ENCODE measurements at places on chromosomes 4 and X.

GRCh38 chr4:38516190-38516589 lies 147.8 kb upstream of the KLF3 start:
- no peak for DNase-seq

DNA sequence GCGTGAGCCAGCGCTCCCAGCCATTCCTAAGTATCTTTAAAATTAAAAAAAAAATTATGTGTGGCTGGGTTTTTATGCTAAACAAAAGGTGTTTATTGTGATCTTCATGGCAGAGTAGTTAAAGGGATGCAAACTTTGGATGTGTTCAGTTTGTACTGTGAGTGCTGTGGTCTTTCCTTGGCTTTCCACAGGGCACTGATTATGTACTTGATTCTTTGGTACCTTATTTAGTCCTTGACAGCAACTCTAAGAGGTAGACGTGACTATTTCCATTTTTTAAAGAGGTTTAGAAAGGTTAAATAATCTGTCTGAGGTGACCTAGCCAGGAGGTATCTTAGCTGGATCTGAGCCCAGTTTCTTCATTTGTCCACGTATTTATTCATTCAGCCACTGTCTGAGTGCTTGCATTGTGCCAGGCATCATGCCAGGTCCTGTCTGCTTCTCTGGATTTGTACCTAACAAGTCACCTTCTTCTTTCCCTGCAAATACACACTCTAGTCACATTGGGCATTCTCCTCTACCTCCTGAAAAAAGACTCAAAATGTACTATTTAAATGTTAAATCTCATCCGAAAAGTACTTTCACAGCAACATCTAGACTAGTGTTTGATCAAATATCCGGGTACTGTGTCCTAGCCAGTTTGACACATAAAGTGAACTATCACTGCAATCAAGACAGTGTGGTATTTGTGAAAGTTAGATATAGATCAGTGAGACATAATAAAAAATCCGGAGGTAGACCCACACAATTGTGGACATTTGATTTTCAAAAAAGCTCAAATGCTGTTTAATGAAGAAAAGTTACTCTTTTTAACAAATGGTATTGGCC lies 31.5 kb downstream of the WWC2 start:
- no peak for DNase-seq

GRCh38 chr4:24771241-24771640 lies 24.1 kb upstream of the SOD3 start:
- DNase-seq: no peak

DNA sequence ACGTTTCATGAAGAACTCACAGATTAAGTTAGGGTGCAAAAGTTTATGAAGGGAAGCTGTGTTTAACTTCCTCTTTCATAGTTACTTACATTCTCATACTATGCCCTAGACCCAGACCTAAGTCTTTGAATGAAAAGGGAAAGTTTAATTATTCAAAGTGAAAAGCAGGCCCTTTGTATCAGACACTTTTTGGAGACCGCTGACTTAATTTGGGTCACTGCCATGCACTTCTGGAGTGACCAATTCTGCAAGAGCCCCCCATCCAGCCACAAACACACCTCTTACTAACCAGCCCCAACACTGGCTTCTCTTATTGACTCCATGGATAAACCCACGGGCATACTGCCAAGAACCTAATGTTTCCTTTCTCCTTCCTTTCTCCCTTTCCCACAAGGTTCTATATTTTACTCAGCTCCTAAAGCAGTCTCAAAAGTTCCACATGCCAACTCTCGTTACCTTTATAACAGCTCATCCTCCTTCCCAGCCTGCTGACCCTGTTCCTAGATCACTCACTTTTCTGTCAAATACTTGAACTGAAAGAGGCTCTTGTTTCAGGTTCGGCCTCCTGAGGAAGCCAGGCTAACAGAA lies 34.5 kb downstream of the ABCE1 start:
- DNase-seq: no peak

DNA sequence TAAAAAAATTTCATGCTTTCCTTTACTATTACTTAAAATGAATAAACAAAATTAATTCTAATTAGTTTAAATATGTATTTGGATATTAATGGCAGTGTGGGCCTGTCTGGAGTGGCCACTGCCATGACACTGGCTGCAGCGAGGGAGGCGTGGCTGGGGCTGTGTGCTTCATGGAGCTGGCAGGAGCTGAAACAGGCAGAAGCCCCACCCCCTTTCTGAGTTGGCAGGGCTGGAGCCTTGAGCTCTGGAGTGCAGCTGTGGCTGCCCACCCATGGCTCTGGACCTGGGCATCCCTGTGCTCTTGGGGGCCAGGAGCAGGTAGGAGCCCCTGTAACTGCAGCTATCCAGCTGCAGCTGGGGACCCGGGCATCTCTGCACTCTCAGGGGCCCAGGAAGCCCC lies 8.2 kb upstream of the HSD17B11 start:
- DNase-seq: no peak

- no peak for DNase-seq
Measured at GRCh38 chr4:48212165-48212564, 57.5 kb downstream of the TEC start.

- no peak for DNase-seq
Measured at GRCh38 chrX:26651755-26652154, 435.8 kb downstream of the MAGEB5 start.

- no peak for DNase-seq
Measured at GRCh38 chr4:90039122-90039521, 88.1 kb upstream of the CCSER1 start.

DNA sequence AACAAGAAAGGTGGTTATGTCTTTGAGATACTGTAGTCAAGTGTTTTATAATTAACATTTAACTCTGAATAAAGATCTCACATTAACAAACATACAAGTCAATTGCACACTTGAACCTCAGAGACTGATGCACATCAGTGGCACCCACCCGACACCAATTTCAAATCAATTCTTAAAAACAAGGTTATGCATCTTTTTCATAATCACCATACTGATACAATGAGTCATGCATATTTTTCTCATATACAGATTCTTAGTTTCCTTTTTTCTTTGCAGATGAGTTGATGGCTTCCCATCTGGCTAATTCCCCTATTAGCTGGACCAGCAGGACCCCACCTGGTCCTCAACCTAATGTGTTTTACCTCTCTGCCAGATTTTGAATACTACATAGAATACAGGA lies 136.2 kb upstream of the RPL34 start:
- no peak for DNase-seq

DNA sequence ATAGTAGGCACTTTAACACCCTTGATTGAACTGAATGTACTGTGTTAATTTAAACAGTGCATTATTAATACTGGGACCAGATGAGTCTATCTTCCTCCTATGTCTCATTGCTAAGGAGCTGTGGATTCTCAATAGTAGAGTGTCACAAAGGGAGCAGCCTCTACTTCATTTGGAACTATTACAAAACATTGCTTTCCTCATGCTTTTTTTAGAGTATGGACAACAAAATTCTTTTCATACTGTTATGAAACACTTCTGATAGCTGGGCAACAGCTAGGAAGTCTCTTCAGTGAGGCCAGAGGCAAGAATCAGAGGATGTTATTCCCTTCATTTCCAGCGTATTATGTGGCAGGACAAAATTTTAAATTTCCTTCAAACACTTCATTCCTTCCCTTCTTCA lies 160.8 kb downstream of the FBXO8 start:
- no peak for DNase-seq

DNA sequence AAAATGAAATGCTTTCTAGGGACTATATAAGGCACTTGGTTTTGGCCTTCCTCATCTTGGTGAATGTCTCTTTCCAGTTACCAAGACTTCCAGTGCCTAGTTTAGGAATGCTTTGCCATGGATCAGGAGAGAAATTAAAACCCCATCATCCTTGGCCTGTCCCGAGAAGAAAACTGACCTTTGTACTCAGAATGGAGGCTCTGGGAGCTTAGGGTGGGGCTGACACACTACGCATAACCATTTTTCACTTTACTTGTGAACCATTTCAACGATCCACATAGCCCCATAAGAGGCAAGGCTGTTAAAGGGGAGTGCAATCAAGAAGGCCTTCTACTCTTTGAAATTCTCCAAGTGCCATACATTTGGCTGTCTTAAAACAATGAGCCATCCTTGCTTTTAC lies 26.7 kb upstream of the ZCCHC13 start:
- no peak for DNase-seq

GRCh38 chr4:7757501-7758471 lies 181.9 kb downstream of the AFAP1 start:
- DNase-seq: no peak

- DNase-seq: no peak
Measured at GRCh38 chr4:10534820-10535219, 77.6 kb upstream of the ZNF518B start.

- no peak for DNase-seq
Measured at GRCh38 chr4:12555011-12555410, 929.1 kb downstream of the RAB28 start.

DNA sequence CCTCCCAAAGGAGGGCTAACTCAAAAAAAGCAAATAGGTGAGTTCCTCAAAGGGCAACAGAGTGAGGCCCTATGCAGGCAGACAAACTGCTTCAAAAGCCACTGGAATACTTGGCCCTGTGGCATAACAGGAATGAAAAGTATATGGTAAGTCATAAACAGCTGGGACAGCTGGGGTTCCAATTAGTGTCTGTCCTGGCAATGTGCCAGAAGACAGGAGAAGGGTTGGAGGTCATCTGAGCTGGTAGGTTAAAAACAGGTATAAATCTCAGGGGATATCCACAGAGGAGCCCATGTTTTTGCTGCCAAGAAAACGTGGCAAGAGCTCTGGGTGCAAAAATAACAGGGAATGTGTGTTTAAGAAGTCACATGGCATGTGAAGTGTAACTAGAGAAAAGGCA lies 111.6 kb downstream of the APOOL start:
- DNase-seq: no peak

DNA sequence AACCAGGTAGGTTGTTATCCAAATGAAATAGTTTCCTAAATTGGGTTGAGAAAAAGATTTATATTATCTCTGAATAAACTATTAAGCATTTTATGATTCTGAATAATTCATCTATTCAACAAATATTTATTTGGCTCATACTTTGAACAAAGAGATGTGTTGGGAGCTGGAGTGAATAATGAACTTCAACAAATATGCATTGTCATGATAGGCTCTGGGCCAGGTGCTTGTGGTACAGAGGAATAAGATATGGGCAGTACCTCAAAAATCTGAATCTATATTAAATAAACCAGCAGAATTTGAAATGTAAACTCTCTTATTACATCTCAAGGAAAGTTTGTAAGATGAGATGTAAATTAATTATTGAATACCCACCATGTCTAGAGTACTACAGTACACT lies 75.7 kb upstream of the DCLK2 start:
- no peak for DNase-seq

- DNase-seq: no peak
Measured at GRCh38 chrX:148573119-148573518, 72.7 kb downstream of the AFF2 start.

- no peak for DNase-seq
Measured at GRCh38 chr4:63275491-63275890, 1133.8 kb downstream of the TECRL start.

DNA sequence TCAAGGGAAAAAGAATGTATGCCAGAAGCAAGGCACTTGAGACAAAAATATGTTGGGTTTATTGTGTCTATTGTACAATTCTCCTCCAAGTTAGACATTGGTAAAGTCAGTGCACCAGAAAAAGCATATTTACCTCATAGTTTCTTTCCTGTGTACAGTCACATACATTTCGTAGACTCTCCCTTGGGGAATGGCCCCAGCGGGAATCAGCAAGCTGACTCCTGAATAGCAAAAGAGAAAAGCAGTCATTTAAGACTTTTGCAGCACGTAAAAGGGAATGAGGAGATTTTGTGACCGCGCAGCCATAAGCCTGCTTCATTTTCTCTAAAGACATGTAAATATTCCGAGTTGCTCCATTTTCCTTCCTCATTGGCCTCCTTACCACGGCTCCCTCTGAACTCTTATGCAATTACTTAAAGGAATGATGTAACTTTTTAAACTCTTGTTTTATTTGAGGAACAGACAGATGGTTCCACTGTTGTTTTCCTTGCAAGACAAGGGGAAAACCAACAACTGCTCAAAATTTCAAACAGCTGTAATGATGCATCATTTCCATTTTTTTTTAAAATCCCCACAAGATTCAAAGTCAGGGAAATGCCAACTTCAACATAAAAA lies 332.7 kb downstream of the UNC5C start:
- no peak for DNase-seq

DNA sequence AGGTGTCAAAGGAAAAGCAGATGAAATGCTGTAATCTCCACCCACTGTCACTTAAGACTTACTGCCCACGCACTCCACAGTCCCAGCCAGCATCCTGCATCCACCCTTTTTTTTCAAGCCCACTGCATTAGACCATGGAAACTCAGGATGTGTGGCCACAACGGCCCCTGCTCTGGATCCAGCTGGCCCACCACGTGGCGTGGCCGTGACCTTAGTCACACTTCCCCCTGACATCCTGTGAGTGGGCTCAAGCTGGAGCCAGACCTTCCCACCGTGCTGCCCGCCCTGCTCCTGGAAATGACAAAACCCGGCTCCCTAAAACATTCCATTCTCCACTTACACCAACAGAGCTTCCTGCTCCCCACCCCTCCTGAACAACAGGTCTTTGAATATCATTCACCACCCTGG lies 588.3 kb upstream of the DIPK2B start:
- no peak for DNase-seq

- DNase-seq: peak; percentile 82
Measured at GRCh38 chr4:113682730-113683537, 78.6 kb downstream of the CAMK2D start.

DNA sequence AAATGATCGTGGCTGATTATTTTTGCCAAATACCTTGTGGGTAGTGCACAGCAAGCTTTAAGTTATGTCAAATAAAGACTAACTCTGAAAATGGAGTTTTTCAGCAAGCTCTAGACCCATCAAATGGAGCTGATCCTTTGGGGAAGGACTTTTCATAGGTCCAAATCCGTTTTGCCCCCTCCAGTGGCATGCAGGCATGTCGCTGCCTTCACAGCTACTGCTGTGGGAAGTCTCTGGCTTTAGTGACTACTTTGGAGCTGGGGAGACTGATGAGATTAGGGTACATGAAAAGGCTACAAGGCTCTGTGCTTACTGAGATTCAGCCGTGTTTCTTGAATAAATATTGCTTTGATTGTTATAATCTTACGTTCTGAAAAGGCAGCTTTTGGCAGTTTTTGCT lies 106.6 kb upstream of the HS3ST1 start:
- no peak for DNase-seq
